Aortic smooth muscle cell (primary cell): ENCODE measurements at places on chromosomes 1 and 21. TPM values are rescaled to one million over a fixed set of nuclear protein-coding genes. Genes with fewer than 3 reads are reported as not detected.

The FMO5 gene
- 1.3 and 2.4 TPM in 2 replicates for total RNA-seq

The PLEKHA6 gene
- 0.31 and 1.5 TPM in 2 replicates for total RNA-seq

The MXRA8 gene
- total RNA-seq = 282 and 369 TPM in 2 replicates

The KCTD3 gene
- 51.3 and 54.4 TPM in 2 replicates for total RNA-seq

The ERICH3 gene
- not detected in 2 replicates for total RNA-seq

The RIMKLA gene
- not detected in 2 replicates for total RNA-seq

The S100B gene
- total RNA-seq = 0.12 and 0.26 TPM in 2 replicates
